Fibroblast of lung (primary cell): ENCODE measurements at places on chromosomes 5 and 9.

GRCh38 chr9:135379540-135380267 is 99.9 kb upstream of the PPP1R26 start:
- DNase-seq = no peak

DNA sequence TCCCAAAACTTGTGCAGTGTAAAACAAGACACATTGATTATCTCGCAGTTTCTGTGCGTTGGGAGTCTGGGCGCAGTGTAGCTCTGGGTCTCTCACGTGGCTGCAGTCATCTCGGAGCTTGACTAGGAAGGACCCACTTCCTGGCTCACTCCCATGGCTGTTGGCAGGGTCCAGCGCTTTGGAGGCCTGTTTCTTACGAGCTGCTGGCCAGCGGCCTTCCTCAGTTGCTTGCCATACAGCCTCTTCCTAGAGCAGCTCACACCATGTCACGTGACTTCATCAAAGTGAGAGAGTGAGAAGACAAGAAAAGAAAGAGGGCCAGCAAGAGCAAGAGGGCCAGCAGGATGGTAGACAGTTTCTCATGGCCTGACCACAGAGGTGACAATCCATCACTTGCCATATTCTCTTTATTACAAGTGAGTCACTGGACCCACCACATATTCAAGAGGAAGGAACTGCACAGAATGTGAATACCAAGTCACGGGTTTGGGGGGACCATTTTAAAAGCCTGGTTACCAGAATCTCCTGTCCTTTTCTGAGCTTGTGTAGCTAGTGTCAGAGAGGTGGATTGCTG is 36.2 kb downstream of the MCCC2 start:
- no peak for DNase-seq

DNA sequence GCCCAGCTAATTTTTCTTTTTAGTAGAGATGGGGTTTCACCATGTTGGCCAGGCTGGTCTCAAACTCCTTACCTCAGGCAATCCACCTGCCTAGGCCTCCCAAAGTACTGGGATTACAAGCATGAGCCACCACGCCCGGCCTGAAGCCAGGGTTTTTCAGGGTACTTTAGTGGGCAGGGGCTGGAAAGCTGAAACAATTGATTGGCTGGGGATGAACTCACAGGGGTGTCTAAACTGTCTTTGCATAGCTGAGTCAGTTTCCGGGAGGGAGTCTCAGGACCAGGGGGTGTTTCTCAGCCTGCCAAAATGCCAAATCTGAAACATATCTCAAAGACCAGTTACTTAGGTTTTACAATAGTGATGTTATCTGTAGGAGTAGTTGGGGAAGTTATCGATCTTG is 46.1 kb downstream of the PRUNE2 start:
- DNase-seq = no peak

DNA sequence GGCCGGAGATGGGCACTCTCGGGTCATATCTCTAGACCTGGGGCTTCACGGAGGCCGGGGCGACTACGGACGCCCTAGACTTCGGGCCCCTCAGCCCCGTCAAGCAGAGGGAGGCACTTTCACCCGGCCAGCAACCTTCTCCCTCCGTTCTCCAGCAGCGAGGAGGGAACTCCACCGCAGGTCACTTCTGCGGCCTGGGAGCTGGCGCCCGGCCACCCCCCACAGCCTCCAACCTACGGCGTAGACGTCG is 201 bp downstream of the DOLK start:
- no peak for DNase-seq

GRCh38 chr9:76744336-76744735 is 19.9 kb upstream of the PCA3 start:
- no peak for DNase-seq

DNA sequence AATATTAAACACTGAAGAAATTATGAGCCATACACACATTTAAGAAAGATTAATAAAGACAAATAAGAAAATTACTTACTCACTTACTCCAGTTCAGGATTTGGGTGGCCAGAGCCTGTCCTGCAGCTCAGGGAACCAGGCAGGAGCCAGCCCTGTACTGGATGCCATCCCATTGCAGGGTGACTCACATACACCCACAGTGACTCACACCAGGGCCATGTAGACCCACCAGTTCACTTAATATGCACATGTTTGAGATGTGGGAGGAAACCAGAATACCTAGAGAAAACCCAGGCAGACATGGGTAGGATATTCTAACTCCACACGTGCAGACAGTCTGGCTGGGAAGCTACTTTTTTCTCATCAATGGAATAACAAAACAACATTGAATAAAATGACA is 49.6 kb upstream of the ADRB2 start:
- peak; percentile 86 for DNase-seq

GRCh38 chr5:160539431-160539830 is 117.8 kb downstream of the PTTG1 start:
- peak; percentile 89 for DNase-seq

DNA sequence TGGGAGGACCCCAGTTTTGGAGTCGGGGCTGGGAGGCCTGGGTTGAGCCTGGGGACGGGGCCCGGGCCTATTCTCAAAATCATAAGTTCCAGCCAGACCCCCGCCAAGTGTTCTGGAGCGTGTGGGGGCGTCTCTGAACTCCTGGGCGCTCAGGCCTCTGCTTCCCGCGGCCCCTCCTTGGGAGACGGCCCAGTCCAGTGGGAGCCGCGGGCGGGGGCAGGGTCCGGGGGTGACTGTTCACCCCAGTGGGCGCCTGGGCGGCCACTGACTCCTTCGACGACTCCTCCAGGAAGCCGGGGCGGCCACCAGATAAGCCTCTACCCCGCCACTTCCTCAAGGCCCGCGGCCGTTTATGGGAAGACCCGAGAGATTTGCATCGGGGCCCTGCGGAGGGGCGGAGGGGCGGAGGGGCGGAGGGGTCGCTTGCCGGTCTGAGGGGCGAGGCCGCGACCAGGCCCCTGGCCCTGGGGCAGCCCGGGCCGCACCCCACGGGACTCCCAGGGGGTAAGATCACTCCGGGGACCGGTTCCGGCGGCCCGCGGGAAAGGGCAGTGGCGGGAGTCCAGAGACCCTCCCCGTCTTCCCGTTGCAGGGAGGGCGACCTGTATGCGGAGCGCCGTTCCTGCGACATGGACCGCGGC is 655 bp downstream of the TOR4A start:
- no peak for DNase-seq

- DNase-seq = no peak
These were observed 5.4 kb upstream of the PRR7 start for GRCh38 chr5:177440990-177441780.

DNA sequence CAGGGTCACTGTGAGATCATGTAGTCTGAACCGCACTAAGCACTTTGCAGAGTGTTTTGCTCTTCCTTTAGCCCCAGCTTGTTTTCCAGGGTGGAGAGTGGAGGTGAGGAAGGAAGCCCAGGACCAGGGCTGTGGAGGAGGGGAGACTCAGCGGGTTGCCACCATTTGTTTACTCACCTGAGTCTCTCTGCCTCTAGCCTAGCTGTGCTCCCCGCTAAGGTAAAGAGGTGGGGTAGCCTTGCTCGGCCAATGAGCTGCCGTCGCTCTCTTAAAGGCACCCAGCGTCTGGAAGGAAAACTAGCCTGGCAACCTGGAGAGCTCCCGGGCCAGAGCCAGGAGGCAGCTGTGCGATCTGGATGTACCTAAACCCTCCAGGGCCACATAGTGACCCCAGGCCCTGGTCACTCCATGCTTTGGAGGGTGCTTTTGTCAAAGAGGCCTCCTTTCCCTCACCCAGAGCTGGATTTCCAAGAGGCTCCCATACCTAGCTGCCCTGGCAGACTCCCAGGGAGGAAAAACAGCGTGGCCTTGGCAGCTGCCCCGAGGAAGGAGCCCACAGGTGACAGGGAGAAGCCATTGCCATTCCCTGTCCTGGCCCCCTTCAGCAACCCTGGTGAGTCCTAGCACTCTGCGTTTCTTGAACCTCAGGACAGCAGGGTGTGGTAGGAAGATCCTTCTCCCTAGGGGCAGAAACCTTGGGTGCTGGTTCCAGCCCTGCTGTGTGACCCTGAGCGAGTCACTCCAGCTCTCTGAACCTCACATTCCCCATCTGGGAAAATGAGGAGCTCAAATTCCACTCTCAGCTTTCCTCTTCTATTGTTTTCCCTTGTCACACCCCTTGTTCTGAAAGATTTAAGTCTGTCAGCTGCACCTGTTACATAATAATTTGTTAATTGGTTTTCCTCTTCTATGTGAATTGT is 42.4 kb upstream of the LARP1 start:
- no peak for DNase-seq

- peak; percentile 15 for DNase-seq
These were observed 28.5 kb downstream of the TSPAN17 start for GRCh38 chr5:176675676-176676360.

- no peak for DNase-seq
These were observed 205.2 kb downstream of the CAAP1 start for GRCh38 chr9:26687421-26687820.

DNA sequence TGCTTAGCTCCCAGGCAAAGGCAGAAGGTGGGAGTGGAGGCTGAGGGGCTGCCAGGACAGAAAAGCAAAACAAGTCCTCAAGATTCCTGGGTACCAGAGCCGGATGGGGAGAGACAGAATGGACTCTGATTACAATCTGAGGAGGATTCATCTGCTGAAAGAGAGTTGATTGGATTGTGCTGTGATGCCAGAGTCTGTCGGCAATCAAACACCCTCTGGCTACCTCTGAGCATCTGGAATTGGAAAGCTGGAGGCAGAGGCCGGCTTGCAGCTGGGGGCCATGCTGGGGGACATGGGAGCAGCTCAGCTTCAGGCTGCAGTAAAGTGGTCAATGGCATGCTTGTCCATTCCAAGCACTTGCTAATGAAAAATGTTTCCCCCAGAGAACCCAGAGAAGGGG is 59.3 kb downstream of the ASTN2 start:
- DNase-seq = no peak

GRCh38 chr9:36575411-36575882 is 2.8 kb downstream of the MELK start:
- DNase-seq = peak; percentile 64

DNA sequence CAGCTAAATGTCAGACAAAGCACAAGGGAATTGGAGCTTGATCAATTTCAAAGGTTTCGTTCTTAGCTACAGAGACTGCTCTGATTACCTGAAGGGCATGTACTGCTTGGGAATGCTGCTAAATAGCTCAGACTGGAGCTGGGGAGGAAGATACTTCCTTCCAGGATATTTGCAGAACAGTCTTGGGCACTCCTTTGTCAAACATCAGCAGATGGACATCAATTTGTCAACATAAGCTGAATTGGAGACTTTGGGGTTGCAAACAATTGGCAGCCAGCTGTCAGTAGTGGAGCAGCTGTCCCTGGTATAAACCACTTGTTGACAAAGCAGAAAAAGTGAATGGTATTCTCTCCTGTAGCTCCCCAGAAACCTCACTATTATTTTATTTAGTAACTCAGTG is 182.0 kb downstream of the CCDC192 start:
- DNase-seq = no peak

GRCh38 chr5:74239261-74239660 is 401.3 kb downstream of the ENC1 start:
- no peak for DNase-seq

DNA sequence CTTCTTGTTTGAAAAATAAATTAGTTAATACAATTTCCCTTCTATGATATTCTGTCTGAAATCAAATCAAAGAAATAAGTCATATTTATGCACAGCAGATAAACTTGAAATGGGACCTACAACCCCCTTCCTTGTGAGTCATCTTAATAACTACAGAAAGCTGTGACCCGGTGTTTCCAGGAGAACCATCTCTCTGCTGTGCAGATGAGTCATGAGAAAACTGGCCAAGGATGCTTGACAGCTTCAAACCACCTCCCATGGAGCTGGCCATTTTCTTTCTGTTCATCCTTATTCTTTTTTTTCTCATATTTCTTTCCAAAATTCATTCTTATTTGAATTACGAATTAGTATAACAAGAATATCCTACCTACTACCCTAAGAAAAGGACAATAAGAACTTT is 43.4 kb upstream of the NR4A3 start:
- peak; percentile 68 for DNase-seq

- DNase-seq = no peak
These were observed 199.8 kb upstream of the PTGER4 start for GRCh38 chr5:40479939-40480338.

GRCh38 chr9:19485193-19485592 is 76.4 kb downstream of the ACER2 start:
- no peak for DNase-seq

GRCh38 chr9:70484232-70485130 is 70.0 kb upstream of the KLF9 start:
- peak; percentile 92 for DNase-seq

- DNase-seq = peak; percentile 41
These were observed 19.9 kb upstream of the ZFAND5 start for GRCh38 chr9:72384710-72385485.

DNA sequence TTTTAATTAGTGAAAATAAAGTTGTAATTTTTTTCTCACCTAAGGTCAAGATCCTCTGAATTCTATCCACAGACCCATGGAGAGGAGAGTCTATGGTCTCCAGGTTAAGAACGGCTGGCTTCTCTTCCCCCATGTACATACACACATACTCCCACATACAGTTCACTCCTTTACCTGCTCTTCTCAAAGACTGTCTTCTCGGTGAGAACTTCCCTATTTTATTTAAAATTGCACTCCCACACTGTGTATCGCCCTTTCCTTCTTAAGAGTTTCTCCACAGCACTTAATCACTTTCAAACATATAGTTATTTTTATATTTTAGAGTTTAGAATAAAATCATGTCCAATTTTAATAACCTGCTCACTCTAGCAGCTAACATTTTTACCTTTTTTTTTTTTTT is 3.6 kb upstream of the JADE2 start:
- no peak for DNase-seq
